ENCODE measurements at places on chromosomes 13 and 19.

- DNase-seq = no peak
Measured at GRCh38 chr19:49190781-49191180, 33.2 kb downstream of the TRPM4 start.

- no peak for DNase-seq
Measured at GRCh38 chr19:2254064-2254872, 1.9 kb downstream of the JSRP1 start.

GRCh38 chr13:27442797-27443196 is 7.6 kb downstream of the MTIF3 start:
- DNase-seq = no peak

GRCh38 chr13:23963947-23964346 is 66.6 kb upstream of the C1QTNF9B start:
- DNase-seq = no peak

GRCh38 chr13:46235286-46235685 is 23.6 kb downstream of the LRRC63 start:
- DNase-seq = no peak

DNA sequence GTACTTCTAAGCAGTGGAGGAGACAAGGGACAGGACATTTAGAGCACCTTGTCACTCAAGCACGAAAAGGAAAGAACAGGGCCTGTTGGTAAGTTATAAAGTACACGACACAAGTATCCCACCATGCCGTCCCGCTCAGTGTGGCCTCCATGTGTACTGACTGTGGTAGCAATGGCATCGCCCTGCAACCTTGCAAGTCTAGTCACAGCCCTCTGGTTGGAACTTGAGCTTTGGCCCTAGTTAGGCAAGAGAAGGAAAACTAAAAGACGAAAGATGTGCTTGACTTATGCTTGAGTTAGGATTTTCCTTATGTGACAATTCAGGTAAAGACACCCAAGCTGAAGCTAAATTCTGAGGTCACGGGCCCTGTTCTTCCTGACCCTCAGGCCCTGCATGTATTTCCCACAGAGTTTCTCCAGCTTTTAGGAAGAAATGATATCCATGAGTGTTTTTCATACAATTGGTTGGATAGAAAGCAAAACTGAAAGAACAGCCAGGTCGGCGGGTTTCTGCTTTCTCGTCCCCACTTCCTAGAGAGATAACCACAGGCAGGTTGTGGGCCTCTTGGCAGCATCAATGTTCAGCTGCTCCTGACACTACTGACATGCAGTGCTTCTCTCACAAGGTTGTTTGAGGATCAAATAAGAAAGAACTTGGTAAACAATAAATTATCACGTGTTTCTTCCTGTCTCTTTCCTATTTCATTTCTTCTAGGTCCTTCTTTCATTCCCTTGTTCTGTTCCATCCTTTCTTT is 216.2 kb downstream of the IRS2 start:
- peak; percentile 1 for DNase-seq

GRCh38 chr13:84497613-84498012 is 615.3 kb upstream of the SLITRK1 start:
- no peak for DNase-seq

DNA sequence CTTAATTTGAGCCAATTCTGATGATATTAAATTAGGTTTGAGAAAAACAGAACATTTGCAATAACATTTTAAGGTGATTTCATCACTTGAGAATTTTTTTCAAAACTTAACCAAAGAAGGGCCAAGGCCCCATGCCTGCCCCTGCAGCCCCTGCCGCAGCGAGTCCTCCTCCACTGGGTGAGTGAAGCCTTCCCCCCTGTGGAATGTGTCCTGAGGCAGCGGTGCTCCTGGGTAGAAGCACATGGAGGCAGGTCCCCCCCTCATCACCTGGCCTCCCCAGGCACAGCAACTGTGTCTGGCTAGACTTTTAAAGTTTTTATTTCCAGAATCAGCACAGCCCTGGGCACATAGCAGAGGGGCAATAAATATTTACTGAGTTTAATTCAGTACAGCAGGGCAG is 10.8 kb downstream of the SOX1 start:
- no peak for DNase-seq

DNA sequence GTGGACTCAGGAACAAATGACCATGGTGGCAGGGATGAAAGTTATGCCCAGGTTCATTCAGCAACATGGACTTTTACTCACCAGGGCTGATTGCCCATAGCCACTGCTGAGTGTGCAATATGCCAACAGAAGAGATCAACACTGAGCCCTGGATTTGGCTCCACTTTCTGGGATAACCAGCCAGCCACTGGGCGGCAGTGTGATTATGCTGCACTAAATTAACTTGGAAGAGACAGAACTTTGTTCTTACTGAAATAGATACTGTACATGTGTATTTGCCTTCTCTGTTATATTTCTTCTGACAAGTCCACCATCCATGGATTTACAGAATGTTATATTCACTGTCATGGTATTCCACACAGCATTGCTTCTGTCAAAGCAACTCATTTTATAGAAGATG is 257.4 kb downstream of the TDRD3 start:
- DNase-seq = no peak

- DNase-seq = no peak
Measured at GRCh38 chr19:17184371-17184841, 30.8 kb upstream of the USE1 start.

- no peak for DNase-seq
Measured at GRCh38 chr13:59088716-59089115, 1075.0 kb downstream of the DIAPH3 start.

- DNase-seq = no peak
Measured at GRCh38 chr19:18998276-18998675, 35.0 kb downstream of the SUGP2 start.

Measured in CD4-positive, CD25-positive, alpha-beta regulatory T cell (primary cell).